Pancreas (tissue), 10 donors: ENCODE measurements at places on chromosomes 4 and X. TPM values are rescaled to one million over a fixed set of nuclear protein-coding genes. Genes with fewer than 3 reads are reported as not detected.

DNA sequence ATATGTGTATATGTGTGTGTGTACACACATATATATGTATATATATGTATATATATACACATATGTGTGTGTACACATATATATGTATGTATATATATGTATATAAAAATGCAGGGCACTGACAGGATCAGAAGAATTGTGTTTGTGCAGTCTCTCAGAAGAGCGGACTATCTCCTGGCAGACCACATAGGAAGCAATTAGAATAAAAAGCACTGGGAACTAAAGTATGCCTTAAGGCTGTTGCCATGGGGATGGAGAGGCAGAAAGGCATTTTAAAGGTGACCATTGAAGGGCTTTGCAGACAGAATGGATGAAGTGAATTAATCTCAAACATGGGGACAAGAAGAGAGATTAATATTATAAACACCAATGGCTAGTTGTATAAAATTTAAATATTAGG, 33.7 kb upstream of the USP51 start:
- H3K4me1 ChIP-seq = no peaks in the 10 kb centered on the region
- no peak for DNase-seq
- H3K4me3 ChIP-seq = no peak overlapping the region

- H3K36me3 ChIP-seq = no peaks in the 10 kb centered on the region
- no peak overlapping the region for H3K4me3 ChIP-seq
- H3K27ac ChIP-seq = no peak overlapping the region
- no peaks in the 10 kb centered on the region for H3K27me3 ChIP-seq
- H3K4me1 ChIP-seq = no peaks in the 10 kb centered on the region
- no peak for DNase-seq
Observed at GRCh38 chr4:86876894-86877685, 15.1 kb downstream of the C4orf36 start.

- H3K4me1 ChIP-seq = peaks cover 5% of the 10 kb centered on the region
- no peaks in the 10 kb centered on the region for H3K27me3 ChIP-seq
- H3K36me3 ChIP-seq = no peaks in the 10 kb centered on the region
- no peak for DNase-seq
- no peak overlapping the region for H3K27ac ChIP-seq
- H3K4me3 ChIP-seq = no peak overlapping the region
Observed at GRCh38 chr4:46270986-46271596, 118.8 kb downstream of the GABRA2 start.

DNA sequence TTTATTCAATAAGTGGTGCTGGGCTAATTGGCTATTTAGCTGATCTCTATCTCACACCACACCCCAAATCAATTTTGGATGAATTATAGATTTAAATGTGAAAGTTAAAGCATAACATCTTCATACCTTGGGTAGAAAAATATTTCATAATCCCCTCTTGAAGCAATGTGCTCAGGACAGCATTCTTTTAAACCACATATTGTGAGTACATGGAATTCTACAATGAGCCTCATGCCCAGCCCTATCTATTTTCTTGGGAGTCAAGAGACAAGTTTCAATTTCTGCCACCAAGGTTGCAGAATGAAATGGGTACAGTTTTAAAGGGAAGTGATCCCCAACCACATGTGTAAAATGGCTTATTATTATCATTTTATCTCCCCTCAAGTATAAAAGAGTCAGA, 30.6 kb upstream of the GPRIN3 start:
- no peak for DNase-seq
- no peak overlapping the region for H3K4me3 ChIP-seq
- H3K27ac ChIP-seq = no peak overlapping the region
- no peaks in the 10 kb centered on the region for H3K4me1 ChIP-seq
- H3K36me3 ChIP-seq = no peaks in the 10 kb centered on the region

- no peak overlapping the region for H3K4me3 ChIP-seq
- H3K27ac ChIP-seq = no peak overlapping the region
Observed at GRCh38 chrX:118751950-118752783, 24.8 kb downstream of the IL13RA1 start.

GRCh38 chr4:47736555-47736954, 101.3 kb downstream of the CORIN start:
- no peaks in the 10 kb centered on the region for H3K4me1 ChIP-seq
- no peak for DNase-seq
- no peaks in the 10 kb centered on the region for H3K27me3 ChIP-seq
- no peaks in the 10 kb centered on the region for H3K36me3 ChIP-seq
- H3K27ac ChIP-seq = no peak overlapping the region

DNA sequence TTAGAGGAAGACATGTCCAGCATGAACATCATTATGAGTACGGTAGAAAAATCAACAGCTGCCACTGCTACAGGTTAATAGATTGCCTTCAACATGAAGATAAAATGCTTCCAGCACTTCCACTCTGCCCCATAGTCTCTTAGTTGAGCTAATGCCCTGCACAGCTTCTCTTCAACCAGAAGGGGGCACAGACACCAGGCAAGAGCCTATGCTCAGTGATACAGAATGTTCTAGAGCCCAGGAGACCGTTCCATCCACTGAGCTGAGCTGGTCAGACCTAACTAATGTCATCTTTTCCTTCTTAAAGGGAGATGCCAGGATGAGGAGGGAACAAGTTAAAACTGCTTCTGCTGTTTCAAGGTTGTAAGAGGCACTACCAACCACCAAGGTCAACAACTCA, 42.2 kb downstream of the SMIM10L2A start:
- H3K4me3 ChIP-seq = no peak overlapping the region
- no peaks in the 10 kb centered on the region for H3K36me3 ChIP-seq
- H3K27ac ChIP-seq = no peak overlapping the region

FMR1NB gene
- not detected for total RNA-seq

HPSE gene
- 0.32 TPM for total RNA-seq

NXF2 gene
- not detected for total RNA-seq

RASL11B gene
- 0.19 TPM for total RNA-seq

SMAD1 gene
- 17.1 TPM for total RNA-seq

AREG gene
- 0.67 TPM for total RNA-seq
